Panc1 (cell line): ENCODE measurements at places on chromosomes 7 and 10. TPM values are rescaled to one million over a fixed set of nuclear protein-coding genes. Genes with fewer than 3 reads are reported as not detected.

DNA sequence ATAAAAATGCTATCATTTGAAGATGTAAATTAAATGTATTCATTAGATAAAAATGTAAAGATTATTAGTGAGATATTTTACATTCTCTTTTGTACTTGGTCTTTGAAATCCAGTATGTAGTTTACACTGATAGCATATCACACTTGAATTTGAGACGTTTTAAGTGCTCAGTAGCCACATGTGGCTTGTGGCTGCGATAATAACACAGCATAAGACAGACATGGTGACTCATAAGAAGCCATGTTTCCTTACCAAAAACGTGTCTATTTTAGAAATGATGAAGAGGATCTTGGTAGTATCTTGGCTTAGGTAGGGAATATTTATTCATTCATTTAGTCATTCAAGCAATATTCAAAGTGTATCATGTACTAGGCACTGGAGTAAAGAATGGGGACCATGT, 149.3 kb downstream of the POU6F2 start:
- DNase-seq: no peak

The SCIN gene
- total RNA-seq: 5.6 TPM

The AGK gene
- total RNA-seq: 32.6 TPM

The NRBF2 gene
- total RNA-seq: 25.7 TPM

GRCh38 chr10:74963549-74963948, 137.1 kb downstream of the KAT6B start:
- no peak for DNase-seq

- no peak for DNase-seq
Measured at GRCh38 chr7:44973610-44974401, 5.0 kb downstream of the MYO1G start.

The PNLIPRP3 gene
- total RNA-seq: not detected

DNA sequence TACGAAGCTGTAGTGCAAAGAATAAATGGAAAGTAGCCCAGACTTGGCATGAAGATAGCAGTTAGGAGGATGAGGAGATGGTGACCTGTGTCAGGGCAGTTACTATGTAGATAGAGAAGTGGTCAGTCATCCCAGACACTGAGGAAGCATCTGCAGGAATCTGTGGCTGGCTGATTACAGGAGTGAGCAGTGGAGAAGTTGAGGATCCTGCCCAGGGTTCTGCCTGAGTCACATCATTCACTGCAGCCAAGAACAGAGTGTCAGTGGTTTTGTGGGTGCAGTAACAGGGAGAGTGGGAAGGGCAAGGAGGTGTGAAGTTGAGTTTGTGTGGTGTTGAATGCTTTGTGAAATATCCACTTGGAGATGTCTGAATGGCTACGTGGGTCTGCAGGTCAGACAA, 676.4 kb upstream of the NRP1 start:
- DNase-seq: no peak

GRCh38 chr10:76946270-76946669, 691.3 kb downstream of the KCNMA1 start:
- DNase-seq: no peak

The WDFY4 gene
- total RNA-seq: 0.23 TPM

GRCh38 chr7:92402920-92403759, 44.1 kb upstream of the GATAD1 start:
- DNase-seq: no peak

The BLNK gene
- 0.10 TPM for total RNA-seq

GRCh38 chr10:98074315-98074911, 44.0 kb upstream of the CRTAC1 start:
- DNase-seq: no peak

DNA sequence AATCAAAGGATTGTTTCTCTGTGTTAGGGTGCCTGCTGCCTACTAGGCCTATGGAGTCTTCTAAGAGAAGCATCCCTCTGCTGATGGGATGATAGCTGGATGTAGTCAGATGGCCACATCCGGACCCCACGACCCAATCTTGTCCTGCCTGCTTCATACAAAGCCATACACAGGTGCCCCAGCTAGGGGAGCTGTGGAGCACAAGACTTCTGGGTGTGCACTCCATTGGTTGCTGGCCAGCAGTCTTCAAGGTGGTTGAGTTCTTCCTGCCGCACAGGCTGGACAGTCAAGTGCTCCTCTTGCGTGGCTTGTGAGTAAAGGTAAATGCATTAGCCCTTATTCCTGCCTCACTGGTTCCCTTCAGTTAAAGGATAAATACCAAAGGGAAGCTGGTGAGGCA, 120.2 kb downstream of the TEX36 start:
- DNase-seq: no peak

DNA sequence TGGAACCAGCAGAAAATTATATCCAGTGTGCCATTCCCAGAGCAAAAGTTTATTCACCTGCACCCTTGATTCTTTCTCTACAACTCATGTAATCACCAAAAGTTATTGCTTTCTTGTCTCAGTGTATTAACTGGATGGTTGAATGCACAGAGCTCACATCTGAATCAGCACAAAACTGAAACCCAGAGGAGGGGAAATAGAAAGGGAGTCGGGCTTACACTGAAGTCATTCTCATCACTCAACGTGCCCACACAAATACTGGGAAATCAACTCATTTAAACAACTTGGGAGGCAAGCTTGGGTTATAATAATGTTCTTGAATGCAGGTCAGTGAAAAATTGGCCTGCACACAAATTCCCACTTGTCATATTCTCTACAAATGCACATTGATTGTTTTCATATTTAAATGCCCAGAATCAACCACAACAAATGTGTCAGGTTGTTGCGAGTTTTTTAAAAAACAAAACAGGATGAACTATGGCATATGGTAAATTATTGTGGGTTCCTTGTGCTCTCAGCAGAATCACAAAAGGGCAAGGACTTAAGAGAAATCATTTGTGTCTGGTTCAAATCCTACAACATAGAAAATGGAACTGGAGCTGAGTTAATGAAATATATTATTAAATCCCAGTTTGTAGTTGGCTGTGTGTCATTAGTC, 125.9 kb upstream of the NOBOX start:
- no peak for DNase-seq

The TNPO3 gene
- total RNA-seq: 71.8 TPM

The IKZF1 gene
- 0.77 TPM for total RNA-seq

DNA sequence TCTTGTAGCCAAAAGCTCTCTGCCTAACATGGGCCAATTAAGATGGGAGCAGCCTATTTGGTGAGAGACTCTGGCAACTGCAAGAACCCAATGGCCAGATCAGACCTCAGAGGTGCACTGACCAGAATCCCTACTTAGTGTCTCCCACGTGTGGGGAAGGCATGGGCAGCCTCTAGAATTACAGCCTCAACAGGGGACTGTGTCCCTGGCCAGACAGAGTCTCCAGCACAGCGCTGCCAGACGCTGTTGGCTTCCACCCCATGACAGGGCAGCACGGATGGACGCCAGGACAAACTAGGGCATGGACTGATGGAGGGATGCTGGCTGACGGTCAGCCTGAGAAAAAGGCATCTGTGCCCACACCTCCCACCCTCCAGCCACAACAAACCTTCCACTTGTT, 729.3 kb upstream of the AUTS2 start:
- no peak for DNase-seq

DNA sequence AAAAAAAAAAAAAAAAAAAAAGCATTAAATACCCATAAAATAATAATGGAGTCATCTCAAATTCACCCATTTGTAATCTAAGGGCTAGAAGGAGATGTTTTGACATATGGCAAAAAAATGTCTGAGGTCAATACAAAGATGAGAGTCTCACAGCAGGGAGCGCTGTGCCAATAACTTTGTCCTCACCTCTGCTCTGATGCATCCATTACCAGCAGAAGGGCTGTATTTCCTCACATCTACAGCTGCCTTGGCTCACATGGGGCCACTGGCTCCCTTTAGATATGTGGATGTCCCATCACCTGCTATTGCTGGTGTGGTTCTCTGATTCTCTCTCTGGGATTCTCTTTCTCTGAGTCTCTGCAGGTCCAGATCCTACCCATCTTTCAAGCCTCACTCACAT, 90.3 kb upstream of the FAM133B start:
- no peak for DNase-seq

DNA sequence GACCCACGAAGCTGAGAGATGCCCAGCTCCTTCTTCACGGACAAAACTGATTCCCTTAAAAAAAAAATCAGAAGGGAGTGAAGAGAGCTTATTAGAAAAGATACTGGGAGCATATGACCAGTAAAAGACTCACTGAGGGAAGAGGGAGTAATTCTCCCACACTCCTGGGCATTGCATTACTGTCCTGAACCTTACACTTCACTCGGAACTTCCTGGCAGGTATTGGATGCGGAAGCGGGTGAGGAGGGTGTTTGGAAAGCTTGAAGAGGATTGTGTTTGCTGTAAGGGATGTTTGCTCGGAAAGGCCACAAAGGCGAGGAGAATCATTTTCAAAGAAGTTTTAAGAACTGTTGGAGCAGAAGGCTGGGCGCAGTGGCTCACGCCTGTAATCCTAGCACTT, 375 bp downstream of the HKDC1 start:
- no peak for DNase-seq

The PTN gene
- 0.13 TPM for total RNA-seq

The HTR7 gene
- 0.33 TPM for total RNA-seq

The SP8 gene
- total RNA-seq: not detected

The NPY gene
- total RNA-seq: not detected

DNA sequence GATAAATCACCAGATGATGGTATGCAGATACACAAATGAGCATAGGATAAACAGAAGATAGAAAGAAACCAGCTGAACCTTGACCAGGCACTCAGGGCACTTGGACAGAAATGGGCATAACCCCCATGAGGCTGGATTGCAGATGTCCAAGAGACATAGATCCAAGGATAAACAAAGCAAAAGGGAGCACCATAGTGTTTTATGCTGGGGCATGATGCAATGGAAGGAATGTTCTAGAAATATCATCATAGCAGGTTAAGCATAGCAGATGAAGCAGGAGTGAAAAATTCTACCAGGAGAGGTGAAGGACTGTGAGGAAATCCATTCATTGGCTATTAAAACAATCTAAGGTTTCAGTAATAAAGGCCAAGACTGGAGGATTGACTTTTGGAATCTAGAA, 70.5 kb upstream of the TES start:
- no peak for DNase-seq

GRCh38 chr7:39394105-39394680, 172.0 kb upstream of the YAE1 start:
- no peak for DNase-seq

DNA sequence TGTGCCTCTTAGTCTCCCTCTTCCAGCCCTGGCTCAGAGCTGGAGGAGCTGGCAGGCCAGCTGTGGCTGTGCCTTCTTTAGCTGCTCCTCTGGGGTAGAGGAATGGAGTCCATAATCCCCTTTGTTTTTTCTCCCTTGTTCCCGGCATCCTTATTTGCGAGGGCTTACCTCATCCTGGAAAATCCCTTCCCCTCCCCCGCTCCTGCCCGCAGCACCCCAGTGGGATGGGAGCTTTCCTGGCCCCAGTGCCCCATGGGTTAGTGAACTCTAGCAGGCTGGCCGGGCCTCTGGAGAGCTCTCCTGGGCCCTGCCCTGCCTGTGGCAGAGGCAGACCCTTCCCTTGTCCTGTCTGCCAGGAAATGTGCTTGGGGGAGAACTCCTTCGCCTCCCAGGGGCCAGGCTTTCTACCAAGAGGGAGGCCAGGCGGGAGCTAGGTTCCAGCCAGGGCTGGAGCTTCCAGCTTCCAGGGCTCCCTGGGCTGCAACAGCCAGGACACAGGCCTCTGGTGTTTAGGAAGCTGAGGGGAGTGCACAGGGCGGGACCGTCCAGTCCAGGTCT, 16.5 kb upstream of the TRIM8 start:
- no peak for DNase-seq

DNA sequence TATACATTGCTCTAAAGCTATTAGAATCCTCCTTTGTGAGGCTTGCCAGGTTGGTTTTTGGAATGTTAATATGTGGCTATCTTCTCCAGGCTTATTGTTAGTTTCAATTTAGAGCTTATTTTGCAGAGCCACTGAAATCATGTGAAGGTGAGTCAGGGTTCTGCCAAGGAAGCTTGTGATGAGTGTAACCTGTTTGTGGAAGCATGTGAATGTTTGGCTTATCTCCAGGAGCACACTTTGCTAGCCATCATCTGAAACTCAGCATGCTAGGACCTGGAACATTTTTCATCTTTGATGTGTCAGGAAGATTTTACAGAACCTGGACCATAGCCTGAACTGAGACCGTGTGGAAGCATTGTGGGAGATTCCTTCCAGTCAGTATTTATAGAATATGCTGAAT, 197.3 kb downstream of the PPP1R9A start:
- peak; percentile 87 for DNase-seq

- no peak for DNase-seq
Measured at GRCh38 chr7:130288168-130288567, 4.8 kb upstream of the CPA4 start.

- DNase-seq: no peak
Measured at GRCh38 chr7:130409712-130410072, 29.4 kb downstream of the CPA1 start.

The FAM24A gene
- not detected for total RNA-seq

DNA sequence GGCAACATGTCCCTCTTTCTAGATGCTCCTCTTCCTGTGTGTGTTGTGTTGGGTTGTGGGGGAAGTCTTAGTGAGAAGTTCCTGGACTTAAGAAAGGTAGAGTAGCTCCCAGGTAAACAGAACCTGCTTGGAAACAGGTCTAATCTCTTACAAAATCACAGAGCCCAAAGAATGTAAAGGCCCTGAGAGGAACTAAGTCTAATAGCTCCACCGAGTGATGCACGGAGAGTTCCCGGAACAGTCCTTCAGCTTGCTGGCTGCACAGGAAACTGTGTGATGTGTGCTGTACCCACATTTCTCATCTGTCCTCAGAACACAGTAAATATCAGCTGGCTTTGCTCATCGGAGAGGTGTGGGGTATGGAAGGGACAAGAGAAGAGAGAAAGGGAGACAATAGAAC, 182.6 kb upstream of the LYZL1 start:
- DNase-seq: no peak

GRCh38 chr10:99926925-99927720, 82.6 kb downstream of the DNMBP start:
- no peak for DNase-seq

- no peak for DNase-seq
Measured at GRCh38 chr10:33618196-33618595, 283.7 kb upstream of the NRP1 start.
